Hematopoietic multipotent progenitor cell (in vitro differentiated cells): ENCODE measurements at places on chromosomes 16 and 17. TPM values are rescaled to one million over a fixed set of nuclear protein-coding genes. Genes with fewer than 3 reads are reported as not detected.

The CLEC19A gene
- total RNA-seq: not detected

The TBC1D3H gene
- total RNA-seq: not detected

DNA sequence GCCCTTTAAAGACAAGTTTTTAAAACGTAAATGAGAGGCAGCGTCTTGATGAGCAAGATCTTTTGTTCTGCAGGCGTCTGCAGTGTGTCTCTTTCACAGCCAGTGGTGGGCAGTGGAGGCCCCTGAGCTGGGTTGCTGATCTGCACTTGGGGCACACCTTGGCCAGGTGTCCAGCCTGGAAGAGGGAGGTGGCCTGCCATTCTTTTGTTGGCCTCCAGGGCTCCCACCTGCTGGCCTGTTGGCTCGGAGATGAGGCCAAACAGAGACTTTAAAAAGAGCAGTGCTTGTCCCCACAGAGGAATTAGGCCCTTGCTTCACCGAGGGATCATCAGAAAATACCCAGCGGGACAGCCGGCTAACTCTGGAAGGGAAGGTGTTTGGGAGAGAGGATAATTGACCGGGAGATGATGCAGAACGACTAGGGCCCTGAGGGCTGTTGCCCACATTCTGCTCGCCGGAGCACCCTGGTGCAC is 145.9 kb upstream of the PLCG2 start:
- no peak for DNase-seq

- no peak for DNase-seq
These were observed 644 bp upstream of the ARL2BP start for GRCh38 chr16:57244463-57244766.

The EPOP gene
- 0.27 TPM for total RNA-seq

GRCh38 chr16:2497116-2497630 is 16.6 kb upstream of the ATP6V0C start:
- DNase-seq: no peak

- DNase-seq: no peak
These were observed 20.2 kb downstream of the CACNG4 start for GRCh38 chr17:66984730-66985129.

DNA sequence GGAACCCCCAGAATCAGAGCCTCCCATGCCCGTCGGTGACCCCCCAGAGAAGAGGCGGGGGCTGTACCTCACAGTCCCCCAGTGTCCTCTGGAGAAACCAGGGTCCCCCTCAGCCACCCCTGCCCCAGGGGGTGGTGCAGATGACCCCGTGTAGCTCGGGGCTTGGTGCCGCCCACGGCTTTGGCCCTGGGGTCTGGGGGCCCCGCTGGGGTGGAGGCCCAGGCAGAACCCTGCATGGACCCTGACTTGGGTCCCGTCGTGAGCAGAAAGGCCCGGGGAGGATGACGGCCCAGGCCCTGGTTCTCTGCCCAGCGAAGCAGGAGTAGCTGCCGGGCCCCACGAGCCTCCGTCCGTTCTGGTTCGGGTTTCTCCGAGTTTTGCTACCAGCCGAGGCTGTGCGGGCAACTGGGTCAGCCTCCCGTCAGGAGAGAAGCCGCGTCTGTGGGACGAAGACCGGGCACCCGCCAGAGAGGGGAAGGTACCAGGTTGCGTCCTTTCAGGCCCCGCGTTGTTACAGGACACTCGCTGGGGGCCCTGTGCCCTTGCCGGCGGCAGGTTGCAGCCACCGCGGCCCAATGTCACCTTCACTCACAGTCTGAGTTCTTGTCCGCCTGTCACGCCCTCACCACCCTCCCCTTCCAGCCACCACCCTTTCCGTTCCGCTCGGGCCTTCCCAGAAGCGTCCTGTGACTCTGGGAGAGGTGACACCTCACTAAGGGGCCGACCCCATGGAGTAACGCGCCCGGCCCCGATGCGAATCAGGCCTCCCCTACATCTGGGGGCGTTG is 4.0 kb downstream of the TPSG1 start:
- DNase-seq: no peak

DNA sequence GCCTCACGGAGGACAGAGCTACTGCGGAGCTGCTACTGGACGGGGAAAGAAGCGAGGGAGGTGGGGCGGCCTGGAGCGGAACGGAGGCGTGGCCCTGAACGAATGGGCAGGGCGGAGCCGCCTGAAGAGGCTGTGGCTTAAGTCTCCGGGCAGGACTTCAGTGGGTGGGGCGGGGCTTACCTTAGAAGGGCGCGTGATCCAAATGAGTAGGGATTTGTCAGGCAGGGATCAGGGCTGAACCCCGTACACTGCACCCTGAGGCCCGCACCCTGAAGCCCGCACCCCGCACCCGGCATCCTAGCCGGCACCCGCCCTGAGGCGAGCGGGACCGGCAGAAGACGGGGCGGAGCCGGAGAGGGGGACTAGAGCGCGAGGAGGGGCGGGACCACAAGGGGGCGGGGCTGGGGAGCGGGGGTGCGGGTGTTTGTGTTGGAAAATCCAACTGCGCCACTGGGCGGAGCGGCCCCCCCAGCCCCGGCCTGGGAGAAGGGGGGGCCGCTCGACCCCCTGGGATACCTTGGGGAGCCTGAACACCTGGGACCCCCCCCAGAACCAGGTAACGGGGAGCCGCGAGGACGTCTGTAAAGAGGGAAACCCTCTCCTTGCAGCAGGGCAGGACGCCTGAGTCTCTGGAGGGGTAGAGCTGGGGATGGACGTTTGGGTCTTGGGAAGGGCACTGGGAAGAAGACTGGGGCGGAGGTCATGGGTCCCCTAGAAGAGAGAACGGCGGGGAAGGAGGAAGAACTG is at the start of gene KDM6B:
KDM6B (plus strand) TSS at position 423 of the 747 bp plus-strand sequence. CDS start 11,338 bp downstream, outside the sequence.
- DNase-seq: peak; percentile 74

- DNase-seq: no peak
These were observed 24.5 kb upstream of the MTMR4 start for GRCh38 chr17:58538811-58539409.

GRCh38 chr17:43810226-43810715 is 22.7 kb downstream of the MPP3 start:
- DNase-seq: no peak

DNA sequence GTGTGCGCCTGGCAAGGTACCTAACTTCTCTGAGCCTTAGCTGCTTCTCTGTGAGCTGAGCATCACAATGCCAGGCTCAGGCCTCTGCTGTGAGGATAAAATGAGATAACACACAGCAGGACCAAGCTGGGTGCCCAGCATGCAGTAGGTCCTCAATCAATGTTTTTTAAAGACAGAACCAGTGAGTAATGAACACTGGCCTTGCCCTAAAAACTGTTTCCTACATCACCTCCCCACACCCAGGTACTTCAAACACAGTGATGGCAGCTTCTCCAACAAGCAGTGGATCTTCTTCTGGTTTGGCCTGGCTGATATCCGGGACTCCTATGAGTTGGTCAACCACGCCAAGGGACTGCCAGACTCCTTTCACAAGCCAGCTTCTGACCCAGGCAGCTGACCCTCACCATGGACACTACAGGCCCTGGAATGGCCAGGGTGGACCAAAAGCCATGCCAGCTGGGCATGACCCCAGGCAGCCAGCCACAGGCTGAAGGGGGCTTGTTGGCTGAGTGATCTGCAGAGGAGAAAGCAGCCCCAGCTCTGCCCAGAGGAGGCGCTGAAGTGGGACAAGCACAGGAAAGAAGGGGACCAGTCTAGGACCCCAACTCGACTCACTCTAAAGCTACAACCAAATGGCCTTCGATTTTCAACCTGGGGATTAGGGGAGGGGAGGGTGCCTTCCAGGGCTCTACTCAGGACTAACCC is 3.9 kb downstream of the NAGS start:
- DNase-seq: no peak

DNA sequence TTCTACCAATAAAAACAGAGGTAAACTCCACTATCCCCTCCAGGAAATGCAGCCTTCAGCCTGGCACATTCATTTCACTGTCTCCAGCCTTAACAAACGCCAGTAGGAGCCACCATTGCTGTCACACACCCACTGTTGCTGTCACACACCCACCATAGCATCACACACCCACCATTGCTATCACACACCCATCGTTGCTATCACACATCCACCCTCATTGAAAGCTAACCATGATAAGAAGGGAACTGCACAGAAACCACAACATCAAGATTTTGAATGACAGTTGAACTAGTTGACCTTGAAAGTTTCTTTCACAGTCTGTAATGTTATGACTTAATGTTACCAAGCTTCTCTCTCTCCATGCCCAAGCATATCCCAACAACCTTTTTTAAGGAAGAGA is 38.1 kb downstream of the SHCBP1 start:
- DNase-seq: no peak

The RRAD gene
- 0.27 TPM for total RNA-seq

The RBFOX1 gene
- total RNA-seq: not detected

DNA sequence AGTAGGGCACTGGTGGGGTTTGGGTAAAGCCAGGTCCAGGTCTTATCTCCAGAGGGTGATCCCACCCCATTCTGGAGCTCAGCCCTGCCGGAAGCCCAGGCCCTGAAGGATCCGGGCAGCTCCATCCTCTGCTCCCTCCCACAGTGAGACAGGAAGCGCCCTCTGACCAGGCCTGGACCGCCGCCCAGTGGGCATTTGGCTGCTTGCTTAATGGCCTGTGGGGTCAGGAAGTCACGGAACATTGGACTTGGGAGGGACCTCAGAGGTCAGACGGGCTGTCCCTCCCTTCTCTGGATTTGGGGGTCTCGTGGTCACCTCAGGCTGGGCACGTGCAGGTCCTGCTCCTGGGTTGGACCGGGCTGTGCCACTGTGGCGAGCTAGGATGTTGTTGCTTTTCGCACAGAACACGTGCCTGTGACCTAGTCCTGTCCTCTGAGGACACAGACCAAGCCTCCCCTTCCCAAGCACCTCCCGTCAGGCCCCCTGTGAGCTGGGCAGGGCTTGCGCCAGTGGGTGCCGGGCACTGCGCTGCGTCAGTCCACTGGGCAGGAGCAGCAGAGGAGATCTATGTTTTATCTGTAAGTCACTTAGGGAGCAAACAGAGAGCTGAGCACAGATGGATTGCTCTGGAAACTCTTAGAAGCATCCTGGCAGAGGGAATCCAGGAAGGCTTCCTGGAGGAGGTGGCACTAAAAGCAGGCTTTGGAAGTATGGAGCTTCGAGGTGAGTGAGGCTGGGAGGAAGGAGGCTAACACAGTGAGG is 49.4 kb upstream of the GSE1 start:
- no peak for DNase-seq

The CACNG1 gene
- not detected for total RNA-seq

DNA sequence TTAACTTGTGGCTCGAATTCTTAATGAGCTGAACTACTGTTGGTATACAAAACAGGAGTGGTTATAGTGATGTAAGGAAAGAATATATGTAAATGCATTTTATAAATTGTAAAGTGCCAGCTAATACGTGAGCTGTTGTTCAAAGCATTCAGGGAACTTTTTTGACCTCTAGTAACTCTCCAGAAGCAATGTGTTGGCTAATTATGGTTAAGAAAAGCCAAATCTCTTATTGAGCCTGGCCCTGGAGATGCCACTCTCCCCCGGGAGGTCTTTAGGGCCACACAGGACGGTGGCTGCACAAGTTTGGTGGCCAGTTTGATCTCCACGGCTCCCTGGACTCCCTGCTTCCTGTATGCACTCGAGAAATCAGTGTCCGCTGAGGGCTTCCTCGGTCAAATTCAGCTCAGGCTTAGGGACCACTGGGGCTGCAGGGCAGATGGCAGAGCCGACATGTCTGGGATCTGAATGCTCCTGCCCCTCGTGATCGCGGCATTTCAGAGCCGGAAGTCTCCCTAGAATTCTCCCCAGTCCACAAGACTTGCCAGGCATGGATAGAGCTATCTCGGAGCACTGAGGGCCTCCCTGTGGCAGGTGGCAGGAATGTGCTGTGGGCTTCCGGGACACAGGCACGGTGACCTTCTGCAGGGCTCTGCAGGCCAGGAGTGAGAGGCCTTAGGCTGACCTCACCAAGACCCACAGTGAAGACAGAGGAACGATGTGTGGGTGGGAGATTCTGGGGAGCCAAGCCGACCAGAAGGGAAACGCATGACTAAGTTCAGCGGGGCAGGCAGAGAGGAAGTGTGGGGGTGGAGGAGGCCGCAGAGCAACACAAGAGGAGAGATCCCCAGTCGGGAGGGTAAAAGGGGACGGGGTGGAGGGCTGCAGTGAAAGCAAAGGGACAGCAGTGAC is 18.6 kb upstream of the PITPNM3 start:
- DNase-seq: peak; percentile 74

The SMURF2 gene
- total RNA-seq: 15.3 TPM

DNA sequence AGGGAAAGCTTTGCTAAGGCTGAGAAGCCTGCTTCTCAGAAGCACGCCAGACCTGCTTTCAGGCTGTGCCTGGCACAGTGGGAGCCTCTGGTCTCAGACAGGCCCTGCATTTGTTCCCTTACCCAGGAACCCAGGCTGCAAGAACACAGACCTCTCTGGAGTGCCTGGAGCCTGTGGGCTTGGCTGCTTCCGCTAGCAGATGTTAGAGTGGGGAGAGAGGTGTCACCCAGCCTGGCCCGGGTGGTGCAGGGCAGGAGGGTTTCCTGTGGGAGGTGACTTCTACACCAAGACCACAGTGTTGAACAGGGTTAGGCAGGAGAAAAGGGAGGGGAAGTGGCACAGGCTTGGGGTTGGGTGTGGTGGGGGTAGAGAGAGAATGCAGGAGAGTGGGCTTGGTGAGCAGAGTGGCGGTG is 35.8 kb upstream of the ADGRG1 start:
- DNase-seq: no peak

The HS3ST3A1 gene
- total RNA-seq: 2.4 TPM

GRCh38 chr16:89031715-89032659 is 55.0 kb upstream of the CBFA2T3 start:
- DNase-seq: peak; percentile 92

DNA sequence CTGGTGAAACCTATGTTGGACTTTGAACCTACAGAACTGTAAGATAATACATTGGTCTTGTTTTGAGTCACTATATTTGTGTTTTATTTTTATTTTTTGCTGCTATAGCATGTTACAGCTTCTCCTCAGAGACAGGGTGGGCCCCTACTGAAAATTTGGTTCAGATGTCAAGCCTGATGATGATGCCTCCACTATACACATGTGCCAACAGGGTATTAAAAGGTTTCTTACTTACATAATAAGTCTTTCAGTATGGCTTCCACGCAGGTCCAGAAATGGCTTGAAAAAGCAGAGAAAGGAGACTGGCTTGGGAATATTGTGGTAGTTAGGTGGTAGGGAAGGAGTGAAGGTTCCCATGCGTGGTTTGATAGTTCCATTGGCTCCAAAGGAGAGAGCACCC is 52.9 kb upstream of the ELAC2 start:
- no peak for DNase-seq

GRCh38 chr17:32443827-32444300 is 446 bp upstream of the PSMD11 start:
- no peak for DNase-seq

DNA sequence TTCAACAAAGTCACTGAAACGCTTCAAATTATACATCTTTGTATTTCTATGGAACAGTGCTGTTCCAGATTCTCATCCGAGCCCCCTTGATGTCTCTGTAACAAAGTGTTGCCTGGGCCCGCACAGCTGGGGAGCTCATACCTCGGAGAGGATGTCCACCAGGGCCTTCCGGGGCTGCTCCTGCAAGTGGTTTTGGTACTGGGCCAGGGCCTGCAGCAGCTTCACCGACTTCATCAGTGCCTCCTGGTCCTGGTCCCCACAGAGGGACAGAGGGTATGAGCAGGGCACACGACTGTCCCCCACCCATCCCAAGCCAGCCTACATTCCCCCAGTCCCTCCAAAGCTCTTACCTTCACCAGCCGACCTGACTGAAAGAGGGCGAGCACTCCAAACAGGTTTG is 1.5 kb downstream of the MYBBP1A start:
- DNase-seq: no peak
